Dermis blood vessel endothelial cell (primary cell): ENCODE measurements at places on chromosomes 13 and 19. TPM values are rescaled to one million over a fixed set of nuclear protein-coding genes. Genes with fewer than 3 reads are reported as not detected.

KLK14 gene
- total RNA-seq, result not detected in 2 replicates

CDX2 gene
- total RNA-seq, result not detected in 2 replicates

TICAM1 gene
- 4.9 and 7.7 TPM in 2 replicates for total RNA-seq

NDUFA7 gene
- 10.2 and 11.7 TPM in 2 replicates for total RNA-seq

LRRC25 gene
- not detected in 2 replicates for total RNA-seq

GRIN2D gene
- total RNA-seq, result 0.51 and 0.79 TPM in 2 replicates

C5AR1 gene
- not detected in 2 replicates for total RNA-seq

ZNF569 gene
- 6.1 and 7.5 TPM in 2 replicates for total RNA-seq

ZNF610 gene
- total RNA-seq, result 3.3 and 3.7 TPM in 2 replicates
